ENCODE measurements at places on chromosomes 11 and 22.
A peak's percentile ranks its signal among the peaks of the same experiment; 100 is the strongest.

- DNase-seq: no peak
Measured at GRCh38 chr11:47593934-47594855, at the start of gene C1QTNF4. C1QTNF4 (minus strand) TSS chr11:47594411; CDS start chr11:47590810, 3,601 bp downstream.

DNA sequence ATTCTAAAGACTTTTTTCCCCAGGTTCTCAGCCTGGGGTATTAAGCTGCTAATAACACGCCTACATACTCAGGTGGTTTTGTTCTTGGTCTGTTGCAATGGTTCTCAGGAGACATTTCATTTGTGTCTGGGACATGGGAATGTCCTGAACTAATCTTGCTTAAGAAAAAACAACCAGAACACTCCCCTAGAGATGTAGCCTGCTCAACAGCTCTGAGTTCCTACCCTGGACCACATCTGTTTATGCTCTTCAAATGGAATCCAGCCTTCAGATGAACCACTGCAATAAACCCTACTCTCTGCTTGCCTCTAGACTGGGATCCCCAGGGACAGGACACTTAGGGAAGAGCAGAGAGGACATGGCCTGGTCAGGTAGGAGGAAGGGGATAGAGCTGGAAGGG, 29.9 kb downstream of the RELT start:
- no peak for DNase-seq

- DNase-seq: no peak
Measured at GRCh38 chr11:17350455-17351171, 987 bp upstream of the NCR3LG1 start.

GRCh38 chr22:19984201-19984753, 32.3 kb downstream of the ARVCF start:
- DNase-seq: no peak

DNA sequence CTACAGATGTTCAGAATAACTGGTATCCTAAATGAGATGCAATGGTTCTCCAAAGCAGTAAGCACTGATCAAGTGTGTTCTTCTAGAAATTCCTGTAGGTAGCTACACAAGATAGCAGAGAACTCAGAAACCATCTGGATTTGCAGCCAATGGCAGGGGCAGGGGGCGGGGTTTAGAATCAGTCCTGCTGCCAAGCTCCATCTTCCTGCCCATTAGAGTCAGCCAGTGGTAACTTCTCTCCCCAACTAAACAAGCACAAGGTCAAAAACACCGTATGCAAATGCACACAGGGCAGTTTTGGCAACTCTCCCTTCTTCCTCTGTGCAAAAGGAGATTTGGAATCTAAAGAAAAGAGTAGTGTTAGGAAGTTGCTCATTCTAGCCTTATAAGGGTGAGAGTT, 237.5 kb upstream of the CCDC90B start:
- no peak for DNase-seq

DNA sequence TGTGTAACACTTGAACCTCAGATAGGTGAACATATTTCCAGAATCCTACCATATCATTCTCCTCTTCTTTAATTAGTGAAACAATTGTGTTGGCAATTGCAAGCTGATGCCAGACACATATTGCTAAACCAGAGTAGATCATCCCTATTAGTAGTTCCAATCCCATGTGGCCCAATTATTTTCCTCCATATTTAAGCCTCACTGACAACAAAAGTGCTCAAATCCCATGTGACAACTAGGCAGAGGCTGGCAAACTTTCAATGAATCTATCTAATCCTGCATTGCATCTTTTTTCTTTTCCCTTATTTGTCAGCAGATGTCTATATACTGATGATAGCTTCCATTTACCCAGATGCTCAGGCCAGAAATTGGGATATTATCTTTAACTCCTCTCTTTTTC, 90.4 kb downstream of the GRIA4 start:
- DNase-seq: no peak

DNA sequence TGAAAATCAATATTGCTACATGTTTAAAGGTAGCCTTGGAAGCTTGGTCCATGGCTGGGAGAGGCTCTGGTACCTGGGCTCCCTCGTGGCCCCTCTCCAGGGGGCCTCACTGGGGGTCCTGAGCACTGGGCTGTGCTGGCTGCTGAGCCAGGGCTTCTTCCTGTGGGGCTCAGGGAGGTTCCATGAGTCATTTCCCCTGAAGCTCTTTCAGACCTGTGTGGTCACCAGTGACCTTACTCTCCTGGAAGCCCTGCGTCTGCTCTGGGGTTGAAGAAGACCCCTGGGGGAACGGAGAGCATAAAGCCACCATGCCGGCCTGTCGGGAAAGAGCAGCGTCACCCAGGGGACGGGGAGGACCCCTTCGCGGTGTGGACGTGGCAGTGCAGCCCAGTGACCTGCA, 389.0 kb downstream of the TBC1D22A start:
- no peak for DNase-seq

DNA sequence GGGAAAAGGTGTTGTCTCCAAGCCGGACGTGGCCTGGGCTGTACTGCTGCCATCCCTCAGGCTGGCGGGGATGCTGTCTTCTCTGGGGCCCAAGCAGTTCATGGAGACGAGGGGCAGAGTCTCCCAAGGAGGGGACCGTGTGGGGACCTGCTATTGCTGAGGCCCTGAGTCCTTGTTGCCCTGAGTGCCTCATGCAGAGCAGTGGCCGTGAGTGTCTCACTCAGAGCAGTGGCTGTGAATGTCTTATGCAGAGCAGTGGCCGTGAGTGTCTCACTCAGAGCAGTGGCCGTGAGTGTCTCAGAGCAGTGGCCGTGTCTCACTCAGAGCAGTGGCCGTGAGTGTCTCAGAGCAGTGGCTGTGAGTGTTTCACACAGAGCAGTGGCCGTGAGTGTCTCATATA, 54.7 kb downstream of the GRAMD4 start:
- DNase-seq: no peak

- DNase-seq: no peak
Measured at GRCh38 chr11:114362326-114362725, 38.0 kb downstream of the C11orf71 start.

GRCh38 chr11:103067118-103067517, 24.8 kb downstream of the DCUN1D5 start:
- DNase-seq: no peak

GRCh38 chr22:40024201-40025061, 29.7 kb downstream of the FAM83F start:
- no peak for DNase-seq

DNA sequence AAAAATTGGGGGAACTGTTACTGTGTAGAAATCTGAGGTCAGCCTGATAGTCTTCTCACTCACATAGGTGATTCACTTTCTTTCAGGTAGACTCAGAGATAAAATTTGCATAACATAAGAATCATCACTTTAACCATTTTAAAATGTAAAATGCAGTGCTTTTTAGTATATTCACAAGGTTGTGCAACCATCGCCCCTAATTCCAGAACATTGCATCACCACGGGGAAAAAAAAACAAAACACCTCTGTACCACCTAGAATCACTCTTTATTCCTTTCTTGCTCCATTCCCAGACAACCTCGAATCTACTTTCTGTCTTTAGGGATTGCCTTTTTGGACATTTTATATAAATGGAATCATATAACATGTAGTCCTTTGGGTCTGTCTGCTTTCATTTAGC, 20.9 kb downstream of the CHEK1 start:
- DNase-seq: no peak

DNA sequence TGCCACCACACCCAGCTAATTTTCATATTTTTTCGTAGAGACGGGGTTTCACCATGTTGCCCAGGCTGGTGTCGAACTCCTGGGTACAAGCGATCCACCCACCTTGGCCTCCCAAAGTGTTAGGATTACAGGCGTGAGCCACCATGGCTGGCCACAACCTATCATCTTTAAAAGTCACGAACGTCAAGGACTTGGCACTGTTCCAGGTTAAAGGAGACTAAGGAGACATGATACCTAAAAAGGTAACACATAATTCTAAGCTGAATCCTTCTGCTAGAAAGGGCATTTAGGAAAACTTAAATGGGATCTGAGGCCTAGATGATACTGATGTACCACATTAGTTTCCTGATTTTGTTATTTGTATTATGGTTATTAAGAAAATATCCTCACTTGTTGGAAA, 43.3 kb upstream of the SYT9 start:
- no peak for DNase-seq

DNA sequence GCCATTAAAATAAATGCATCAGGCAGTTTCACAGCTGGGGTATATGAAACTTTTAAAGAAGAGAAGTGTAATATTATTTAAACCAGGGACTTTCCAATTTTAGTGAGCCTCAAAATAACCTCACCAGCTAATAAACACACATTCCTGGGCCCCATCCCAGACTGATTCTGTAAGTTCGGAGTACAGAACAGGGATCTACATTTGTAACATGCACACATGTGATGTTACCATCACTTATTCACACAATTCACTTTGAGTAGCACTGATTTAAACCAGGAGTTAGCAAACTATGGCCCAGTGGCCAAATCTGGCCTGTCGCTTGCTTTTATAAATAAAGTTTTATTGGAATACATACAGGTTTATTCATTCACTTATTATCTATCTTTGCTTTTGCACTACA, 62.0 kb downstream of the STK33 start:
- DNase-seq: no peak

DNA sequence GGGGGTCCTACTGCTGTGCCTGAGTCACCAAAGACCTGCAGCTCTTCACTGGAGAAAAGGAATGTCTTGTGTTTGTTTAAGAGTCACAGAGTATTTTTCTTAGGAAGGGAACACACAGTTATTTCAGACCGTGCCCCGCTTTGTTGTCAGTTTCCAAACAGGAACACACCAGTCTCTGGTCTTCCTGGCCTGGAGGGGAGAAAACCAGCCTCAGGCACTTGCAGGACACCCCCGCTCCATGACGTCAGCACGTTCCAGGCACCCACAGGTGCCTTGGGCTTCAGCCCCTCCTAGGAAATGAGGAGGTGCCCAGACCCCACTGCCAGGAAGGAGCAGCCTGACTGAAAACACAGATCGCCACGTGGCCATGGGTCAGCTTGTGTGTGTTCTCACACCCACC, 5.4 kb downstream of the DEAF1 start:
- no peak for DNase-seq

- DNase-seq: no peak
Measured at GRCh38 chr11:44344921-44345320, 35.0 kb upstream of the ALX4 start.

DNA sequence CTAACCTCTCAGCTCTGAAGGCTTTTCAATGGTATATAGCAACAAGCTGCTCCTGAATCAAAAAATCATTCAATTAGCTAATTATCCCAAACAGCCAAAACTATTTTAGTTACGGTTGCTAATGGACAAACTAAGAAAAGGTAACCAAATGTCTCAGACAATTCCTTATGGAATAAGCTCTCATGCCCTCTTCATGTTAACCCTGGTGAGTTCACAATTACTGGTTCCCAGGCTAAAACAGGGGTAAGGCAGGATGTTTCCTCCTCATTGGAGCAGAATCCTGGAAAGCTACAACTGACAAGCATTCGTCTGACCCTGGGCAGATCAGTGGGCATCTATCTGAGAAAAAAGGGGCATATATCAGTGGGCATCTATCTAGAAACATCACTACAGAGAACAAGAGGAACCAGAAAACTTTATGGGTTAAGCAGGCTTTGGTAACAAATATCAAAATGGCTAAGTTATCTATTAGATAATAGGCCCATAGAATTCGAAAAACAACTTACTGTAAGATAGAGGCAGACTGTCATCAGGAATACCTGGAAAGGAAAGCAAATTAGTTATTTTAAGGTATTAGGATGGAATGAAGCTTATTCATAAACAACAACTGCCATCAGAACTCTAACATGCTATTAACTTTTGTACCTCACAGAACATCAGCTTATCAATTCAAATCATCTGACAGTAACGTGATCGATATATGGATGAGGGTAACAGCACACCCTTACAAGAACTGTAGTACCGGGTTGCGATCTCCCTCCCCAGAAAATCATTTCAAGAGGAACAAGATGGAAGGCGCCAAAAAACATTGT, 14.8 kb upstream of the WDR74 start:
- DNase-seq: no peak

GRCh38 chr22:31659246-31659645, 2.8 kb downstream of the PISD start:
- DNase-seq: no peak

GRCh38 chr11:914747-915501, 4.3 kb upstream of the CHID1 start:
- peak; percentile 33 for DNase-seq

DNA sequence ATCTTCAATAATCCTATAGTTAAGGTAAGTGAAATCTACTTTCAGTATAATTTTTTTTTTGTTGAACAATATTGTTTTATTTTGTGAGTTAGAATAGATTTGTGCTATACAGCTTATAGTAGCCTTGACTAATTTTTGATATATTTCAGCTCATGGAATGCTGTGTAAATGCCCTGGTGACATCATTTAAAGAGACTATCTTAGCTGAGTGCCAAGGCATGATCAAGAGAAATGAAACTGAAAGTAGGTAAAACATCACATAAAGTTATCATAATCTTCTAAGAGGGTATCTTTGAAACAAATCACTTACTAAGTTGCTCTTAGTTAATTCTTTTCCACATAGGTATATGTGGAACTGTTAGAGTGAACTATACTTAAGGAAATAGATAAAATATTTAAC, 51.4 kb upstream of the ACAT1 start:
- DNase-seq: no peak

GRCh38 chr22:30883586-30884145, 84.9 kb downstream of the MORC2 start:
- DNase-seq: no peak

DNA sequence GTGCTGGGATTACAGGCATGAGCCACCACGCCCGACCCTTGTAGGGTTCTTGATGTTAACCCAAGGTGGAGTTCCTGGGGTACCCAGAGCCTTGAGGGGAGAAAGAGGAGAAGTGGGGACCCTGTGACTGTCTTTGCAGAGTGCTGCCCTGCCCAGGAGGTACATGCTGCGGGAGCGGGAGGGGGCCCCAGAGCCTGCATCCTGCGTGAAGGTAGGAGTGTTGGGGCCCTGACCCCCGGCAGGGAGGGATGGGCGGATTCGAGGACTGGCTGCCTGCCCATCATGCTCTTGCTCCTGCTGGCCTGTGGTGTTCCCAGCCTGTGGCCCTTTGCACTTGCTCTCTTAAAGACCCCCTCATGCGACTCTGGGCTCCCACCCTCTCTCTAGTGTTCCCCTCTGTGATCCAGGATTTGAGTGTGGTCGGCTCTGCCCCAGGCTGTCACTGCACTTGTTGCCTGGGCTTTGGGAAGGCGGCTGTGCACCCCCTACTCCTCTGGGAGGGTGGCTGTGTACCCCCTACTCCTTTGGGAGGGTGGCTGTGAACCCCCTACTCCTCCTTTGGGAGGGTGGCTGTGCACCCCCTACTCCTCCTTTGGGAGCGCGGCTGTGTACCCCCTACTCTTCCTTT, 4.5 kb downstream of the SCO2 start:
- no peak for DNase-seq

DNA sequence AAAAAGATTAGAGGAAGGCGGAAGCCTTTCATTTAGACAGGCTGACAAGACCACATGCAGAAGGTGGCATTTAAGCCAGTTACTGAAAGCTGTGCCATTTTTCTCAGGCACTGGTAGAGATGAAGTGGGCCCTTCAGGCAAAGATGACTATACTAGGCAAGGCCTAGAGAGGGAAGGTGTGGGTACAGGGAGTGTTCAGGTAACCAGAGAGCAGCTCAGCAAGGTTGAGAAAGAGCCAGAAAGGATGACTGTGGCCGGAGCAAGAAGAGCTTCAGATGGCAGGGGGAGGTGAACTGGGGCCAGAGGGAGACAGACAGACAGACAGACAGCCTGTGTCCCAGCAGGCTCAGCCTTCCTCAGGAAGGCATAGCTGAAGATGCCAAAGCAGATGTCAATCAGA, 88.1 kb upstream of the NARS2 start:
- no peak for DNase-seq

Measured in breast epithelium (tissue), 4 donors.